ENCODE measurements at places on chromosomes 6 and 20.
A peak's percentile ranks its signal among the peaks of the same experiment; 100 is the strongest.

GRCh38 chr20:49850463-49851230 is 38.0 kb downstream of the SLC9A8 start:
- DNase-seq, result no peak

DNA sequence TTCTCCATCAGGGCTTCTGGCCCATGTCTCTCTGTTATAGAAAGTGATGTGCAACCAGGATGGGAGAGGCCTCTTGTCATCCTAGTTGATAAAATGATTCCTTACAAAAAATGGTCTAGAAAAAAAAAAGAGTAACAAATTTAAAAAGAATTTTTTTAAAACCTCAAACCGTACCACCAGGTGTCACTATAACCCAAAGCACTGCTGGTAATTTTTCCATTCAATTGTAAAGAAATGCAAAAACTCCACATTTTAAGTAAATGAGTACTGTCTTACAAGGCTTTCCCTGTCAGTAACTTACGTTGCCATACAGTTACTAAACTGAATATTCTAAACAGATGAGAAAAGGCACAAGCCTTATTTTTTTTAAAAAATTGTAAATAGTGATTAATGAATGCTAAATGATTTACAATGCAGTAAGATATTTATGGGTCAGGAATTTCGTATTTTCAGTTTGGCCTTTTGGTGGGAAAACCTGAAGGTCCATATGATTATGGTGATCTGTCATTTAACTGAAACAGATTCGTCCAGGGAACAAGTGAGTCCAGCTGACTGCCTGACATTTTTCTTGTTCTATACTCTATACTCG is 95.4 kb downstream of the OGFRL1 start:
- peak; percentile 27 for DNase-seq

- no peak for DNase-seq
These were observed 80.8 kb downstream of the AIG1 start for GRCh38 chr6:143141442-143141841.

DNA sequence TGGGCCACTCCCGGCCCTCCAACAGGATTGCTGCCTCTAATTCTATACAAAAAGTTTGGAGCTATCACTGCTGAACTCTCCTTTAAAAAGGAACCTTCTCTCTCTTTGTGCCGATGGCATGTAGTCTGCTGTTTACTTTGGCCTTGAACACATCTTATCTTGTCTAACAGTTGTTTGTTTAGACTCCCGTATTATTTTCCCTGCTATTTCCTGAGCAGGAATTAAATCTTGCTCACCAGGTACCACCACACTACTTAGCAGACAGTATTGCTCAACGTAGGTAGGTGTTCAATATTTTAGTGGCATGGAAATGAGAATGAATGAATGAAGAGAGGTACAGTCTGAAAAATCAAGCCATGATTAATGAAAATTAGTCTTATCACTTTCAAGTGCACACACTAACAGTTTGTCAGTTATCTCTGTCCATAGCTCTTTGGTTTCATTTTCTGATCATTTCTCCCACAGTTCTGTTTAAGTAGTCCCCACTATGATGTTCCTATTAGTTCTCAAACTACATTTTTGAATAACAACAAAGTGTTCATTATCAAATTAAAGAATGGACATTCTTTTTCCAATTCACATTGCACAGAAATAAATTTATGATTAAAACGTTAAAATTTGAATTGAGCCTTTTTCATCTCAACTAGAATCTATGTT is 6.8 kb upstream of the HEY2 start:
- no peak for DNase-seq

- DNase-seq, result no peak
These were observed 92.9 kb downstream of the TASP1 start for GRCh38 chr20:13545790-13546189.

DNA sequence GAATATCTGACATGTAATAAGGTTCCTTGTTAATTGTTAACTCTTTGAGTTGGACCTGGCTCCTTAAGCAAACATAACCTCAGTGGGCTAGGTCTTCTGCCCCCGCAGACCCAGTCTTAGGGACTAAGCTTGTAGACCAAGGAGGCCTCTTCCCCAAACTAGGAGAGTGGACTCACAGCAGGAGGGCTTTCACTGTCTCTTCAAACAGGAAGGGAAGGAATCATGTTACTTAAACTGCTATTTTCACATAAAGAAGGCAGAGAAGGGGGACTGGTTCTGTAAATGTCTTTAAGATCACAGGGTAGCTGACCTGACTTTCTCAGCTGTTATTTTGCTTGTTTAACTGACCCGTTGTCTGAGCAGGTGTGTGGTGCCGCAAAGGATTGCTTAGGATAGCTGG is 34.9 kb upstream of the PRDM1 start:
- no peak for DNase-seq

DNA sequence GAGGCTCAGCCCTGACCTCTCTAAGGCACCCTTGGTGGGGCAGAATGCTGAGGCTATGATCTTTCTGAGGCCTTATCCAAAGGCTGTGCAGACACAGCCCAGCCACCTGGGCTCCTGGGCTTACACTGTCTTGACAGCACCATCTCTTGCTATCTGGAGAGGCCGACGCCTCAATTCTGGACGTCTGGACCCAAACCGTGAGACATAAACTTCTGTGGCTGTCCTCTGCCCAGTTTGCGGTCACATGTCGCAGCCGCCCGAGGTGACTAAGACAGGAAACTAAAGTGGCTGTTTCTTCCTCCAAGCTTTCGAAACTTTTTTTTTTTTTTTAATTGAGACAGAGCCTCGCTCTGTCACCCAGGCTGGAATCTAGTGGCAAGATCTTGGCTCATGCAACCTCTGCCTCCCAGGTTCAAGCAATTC is 49.3 kb downstream of the PRR18 start:
- no peak for DNase-seq

GRCh38 chr6:73382462-73383113 is 12.0 kb upstream of the DDX43 start:
- no peak for DNase-seq

DNA sequence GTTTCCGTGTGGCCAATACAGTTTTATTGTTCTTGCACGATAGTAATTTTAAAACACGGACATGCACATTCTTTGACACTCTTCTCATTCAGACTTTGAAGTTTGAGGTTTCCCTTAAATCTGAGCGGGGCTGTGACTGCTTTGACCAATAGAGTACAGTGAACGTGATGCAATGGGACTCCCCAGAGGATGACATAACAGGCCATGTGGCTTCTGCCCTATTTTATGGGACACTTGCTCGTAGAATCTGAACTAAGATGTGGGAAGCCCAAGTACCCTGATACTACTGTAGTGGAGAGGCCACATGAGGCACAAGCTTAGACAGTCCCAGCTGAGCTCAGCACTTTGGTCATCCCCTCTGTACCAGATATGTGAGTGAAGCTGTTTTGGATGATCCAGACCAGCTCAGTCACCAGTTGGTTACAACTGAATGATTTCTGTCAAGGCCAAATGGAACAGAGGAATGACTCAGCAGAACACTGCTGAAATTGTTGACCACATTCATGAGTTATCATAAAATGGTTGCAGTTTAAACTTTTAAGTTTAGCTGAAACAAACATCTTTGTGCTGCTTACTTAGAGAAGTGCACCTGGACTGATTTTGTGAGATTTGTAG is 279.4 kb downstream of the RFPL4B start:
- DNase-seq, result no peak

- no peak for DNase-seq
These were observed 70.0 kb upstream of the SHLD1 start for GRCh38 chr20:5680192-5680591.

- no peak for DNase-seq
These were observed 886 bp upstream of the NFATC2 start for GRCh38 chr20:51543422-51543788.
